ENCODE measurements at places on chromosomes 12 and 14.

GRCh38 chr12:53217051-53217930 lies 10.2 kb upstream of the ITGB7 start:
- no peak for DNase-seq

DNA sequence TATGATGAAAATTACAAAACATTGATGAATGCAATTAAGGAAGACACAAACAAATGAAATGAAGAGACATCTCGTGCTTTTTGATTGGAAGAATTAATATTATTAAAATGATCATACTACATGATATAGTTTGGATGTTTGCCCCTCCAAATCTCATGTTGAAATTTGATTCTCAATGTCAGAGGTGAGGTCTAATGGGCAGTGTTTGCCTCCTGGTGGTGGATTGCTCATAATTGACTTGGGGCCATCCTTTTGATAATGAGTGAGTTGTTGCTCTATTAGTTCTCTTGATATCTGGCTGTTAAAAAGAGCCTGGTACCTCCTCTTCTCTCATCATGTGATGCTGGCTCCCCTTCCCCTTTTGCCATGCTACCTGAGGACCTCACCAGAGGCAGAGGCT lies 56.7 kb downstream of the CD163L1 start:
- no peak for DNase-seq

DNA sequence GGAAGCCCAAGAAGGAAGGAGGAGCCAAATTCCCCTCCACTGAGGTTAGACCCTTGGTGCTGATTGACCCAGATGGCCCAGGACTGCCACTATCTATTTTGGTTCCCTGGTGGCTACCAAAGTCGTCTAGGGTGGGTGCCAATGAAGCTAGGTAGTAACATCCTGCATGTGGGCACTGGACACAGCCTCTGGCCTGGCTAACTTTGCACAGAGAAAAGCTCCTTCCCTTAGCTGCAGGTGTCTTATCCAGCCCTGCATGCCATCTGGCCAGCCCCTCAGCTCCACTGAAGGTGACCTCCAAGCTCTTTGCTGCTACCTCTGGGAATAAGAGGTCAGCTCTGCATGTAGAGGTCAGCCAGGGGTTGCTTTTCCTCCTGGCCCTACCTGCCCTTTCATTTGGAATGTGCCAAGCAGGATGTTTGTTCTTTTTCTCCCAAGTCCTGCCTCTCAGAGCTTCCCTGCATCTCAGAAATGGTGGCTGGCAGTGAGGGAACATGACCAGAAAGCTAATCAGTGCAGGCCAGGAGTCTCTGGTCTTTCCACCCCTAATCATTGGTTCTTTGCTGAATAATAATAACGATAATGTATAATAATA lies 34.0 kb downstream of the JDP2 start:
- DNase-seq = no peak

DNA sequence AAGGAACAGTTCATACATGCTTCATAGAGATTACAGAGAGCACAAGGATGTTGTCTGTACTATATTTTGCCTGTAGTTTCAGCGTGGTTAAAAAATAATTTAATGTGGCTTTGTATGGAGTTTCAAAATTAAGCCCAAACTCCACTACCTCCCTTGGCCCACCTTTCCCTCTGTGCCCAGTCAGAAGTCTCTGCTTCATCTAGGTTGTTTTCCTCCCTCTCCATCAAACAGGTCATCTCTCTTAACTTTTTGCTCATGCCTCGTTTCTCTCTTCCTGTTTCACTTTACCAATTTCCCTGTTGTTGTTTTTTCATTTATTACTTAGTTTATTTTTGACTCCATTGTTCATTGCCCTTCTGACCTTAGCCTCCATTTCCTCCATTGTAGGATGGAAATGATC lies 94.9 kb upstream of the NEDD1 start:
- DNase-seq = no peak

DNA sequence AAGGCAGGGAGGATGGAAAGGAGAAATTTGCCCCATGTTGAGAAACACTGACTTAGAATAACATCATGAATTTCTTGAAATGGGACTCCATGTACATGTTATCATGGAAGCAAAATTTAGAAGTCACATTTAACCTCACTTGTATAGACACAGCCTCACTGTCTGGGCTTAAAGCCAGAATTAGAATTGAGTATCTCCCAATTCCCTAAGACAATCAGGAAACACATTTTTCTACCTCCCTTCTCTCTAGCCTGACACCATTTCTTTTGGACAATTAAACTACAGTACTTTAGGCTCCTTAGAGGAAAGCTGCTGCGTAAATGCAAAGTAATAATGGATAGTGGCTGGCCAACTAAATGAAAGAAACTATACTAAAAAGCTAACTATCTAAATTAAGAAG lies 795.5 kb downstream of the C12orf50 start:
- DNase-seq = no peak

- no peak for DNase-seq
Observed at GRCh38 chr14:22685467-22685866, 41.3 kb upstream of the OR6J1 start.

DNA sequence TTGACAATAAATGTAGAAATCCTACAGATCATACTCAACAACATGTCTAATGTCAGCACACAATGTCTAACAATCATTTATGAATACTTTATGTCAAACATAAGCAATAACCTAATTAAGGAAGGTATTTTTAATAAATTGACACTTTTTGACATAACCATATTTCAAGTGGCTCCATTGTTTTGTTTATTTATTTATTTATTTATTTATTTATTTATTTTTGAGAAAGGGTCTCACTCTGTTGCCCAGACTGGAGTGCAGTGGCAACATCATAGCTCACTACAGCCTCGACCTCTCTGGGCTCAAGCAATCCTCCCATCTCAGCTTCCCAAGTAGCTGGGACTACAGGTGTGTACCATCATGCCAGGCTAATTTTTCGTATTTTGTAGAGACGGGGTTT lies 267.6 kb upstream of the BTG1 start:
- DNase-seq = no peak

DNA sequence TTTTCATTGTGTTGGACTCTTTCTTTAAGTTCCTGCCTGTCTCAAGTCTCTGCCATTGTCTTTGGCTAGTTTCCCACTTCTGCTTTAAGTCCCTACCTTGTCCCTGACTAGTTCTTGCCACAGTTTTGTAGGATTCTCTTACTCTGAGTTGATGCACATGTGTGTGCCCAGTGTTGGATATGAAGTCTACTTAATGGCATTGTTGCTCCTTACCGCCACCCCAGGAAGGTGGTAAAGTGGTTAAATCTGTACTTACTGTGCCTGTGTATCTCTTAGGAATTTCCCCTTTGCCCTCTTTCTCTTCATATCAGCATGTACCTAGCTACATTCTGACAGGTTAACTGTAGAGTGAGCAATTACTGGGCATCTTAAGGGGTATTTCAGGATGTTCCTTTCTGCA lies 227.1 kb downstream of the NUBPL start:
- DNase-seq = no peak

DNA sequence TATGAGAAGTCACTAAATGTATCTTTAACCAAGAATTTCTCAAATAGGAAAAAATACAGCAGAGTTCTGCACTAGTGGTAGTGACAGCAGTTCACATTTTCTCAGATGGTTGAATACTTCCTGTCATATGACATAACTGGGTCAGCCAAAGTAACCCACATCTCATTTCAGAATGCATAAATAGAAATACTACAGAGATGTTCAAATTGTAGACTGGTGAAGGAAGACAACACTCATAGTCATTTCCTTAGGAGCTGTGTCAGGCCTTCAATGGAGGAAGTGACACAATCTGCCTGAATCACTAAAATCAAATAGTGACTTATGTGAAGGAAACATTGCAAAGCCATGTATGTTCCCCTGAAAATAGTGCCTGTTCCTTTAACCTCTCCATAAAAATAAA lies 32.4 kb downstream of the FERMT2 start:
- peak; percentile 32 for DNase-seq

DNA sequence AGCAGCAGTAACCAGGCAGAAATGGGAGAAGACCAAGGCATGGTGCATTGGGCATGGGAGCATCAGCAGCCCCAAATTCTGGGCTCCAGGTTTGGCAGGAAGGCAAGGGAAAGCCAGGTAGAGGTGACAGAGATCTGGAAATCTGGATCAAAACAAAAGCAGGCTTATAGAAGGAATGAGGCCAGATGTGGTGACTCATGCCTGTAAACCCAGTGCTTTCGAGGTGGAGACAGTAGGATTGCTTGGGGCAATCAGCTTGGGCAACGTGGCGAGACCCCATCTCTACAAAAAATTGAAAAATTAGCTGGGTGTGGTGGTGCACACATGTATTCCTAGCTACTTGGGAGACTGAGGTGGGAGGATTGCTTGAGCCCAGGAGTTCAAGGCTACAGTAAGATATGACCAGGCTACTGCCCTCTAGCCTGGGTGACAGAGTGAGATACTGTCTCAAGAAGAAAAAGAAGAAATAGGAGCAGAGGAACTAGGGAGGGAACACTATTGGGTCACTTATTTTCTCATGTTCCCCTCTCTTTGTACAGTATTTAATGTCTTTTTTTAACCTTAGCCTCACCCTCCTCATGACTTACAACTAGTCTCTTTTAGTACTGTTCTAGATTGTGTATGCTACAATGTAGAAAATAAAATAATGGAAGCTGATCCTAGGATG lies 25.1 kb downstream of the SLC4A8 start:
- no peak for DNase-seq

DNA sequence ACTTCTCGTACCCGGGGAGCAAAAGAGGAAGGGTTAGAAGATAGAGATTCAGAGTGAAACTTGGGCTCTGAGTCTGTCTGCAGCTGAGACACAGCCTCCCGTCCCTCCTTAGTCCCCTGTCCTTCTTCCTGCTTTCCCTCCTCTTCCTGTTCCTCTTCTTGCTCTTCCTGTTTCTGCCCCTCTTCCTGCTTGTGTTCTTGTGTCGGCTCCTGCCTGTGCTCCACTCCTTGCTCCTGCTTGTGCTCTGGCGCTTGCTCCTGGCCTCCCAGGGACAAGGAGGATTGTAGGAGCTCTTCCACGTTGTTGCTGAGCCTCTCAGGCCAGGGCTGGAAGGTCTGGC lies 3.0 kb downstream of the ACRBP start:
- no peak for DNase-seq

DNA sequence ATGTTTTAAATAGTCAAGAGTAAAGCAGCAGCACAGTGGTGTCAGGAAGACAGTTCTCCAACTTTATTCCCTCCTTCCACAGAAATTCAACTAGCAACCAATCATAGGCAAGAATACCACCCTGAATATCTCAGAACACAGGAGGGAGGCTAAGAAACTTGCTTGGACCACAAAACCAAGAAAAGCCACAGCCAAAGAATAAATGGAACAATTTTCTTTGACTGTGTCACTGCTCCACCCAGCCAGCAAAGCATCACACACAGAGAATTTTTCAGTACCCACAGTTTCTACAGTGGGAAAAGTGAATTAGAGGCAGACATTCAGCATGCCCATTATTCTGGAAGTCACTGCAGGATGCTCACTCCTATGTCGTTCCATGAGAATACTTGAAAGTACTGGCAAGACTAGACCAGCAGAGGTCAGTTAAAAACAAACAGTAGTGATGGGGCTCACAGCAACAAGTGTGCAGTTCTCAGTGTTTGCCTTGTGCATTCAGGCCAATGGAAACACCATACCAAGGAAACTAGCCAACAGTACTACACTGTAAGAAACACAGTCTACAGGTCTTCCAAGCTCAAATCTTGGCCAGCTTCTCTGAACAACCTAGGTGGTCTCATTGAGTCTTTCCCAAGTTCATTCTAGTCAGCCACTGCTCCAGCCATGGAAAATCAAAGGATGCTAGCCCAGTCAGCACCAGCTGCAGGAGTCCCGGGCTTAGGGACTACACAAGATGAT lies 56.8 kb upstream of the FOXG1 start:
- DNase-seq = no peak

DNA sequence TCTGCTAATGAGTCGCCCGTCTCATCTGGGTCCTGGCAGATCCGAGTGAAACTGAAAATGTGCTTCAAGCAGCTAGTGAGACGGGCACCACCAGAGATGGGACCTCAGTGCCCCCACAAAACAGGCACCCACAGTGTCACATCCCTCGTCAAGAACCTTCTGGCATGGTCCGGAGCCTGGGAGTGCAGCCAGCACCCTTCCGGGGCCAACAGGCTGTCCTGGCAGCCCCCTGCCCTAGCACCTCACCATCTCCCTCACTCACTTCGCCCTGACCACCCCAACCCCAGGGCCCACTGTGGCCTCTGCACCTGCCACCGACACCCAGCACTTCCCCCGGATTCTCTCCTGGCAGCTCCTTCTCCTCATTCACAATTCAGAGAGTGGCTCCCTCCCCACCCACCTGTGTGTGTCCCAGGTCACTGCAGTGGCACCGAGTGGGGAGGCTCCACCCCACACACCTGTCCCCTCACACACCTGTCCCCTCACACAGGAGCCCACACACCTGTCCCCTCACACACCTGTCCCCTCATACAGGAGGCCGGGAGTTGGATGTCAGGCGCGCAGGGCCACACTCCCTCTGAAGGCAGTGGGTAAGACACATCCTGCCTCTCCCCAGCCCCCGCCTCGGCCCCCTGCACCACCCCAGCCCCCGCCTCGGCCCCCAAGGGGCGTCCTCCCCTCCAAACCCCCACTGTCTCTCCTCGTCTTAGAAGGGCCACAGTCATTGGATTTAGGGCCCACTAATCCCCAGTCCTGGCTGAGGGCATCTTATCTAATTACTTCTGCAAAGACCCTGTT lies 7.9 kb downstream of the GALNT9 start:
- DNase-seq = no peak

- no peak for DNase-seq
Observed at GRCh38 chr14:102900631-102901571, 21.6 kb upstream of the AMN start.

- no peak for DNase-seq
Observed at GRCh38 chr14:83847102-83847501, 1682.8 kb upstream of the FLRT2 start.

GRCh38 chr12:14065616-14066015 lies 84.2 kb upstream of the GRIN2B start:
- no peak for DNase-seq

DNA sequence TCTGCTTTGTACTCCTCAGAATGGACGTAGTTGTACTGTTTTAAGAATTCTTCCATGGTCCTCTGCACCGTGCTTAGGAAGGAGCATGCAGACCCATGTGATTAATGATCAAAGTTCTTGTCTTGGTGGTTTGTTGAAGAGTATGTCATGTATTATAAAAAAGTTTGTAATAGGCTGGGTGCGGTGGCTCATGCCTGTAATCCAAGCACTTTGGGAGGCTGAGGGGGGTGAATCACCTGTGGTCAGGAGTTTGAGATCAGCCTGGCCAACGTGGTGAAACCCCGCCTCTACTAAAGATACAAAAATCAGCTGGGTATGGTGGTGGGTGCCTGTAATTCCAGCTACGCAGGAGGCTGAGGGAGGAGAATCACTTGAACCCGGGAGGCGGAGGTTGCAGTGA lies 61.8 kb upstream of the RTL1 start:
- DNase-seq = no peak

- DNase-seq = no peak
Observed at GRCh38 chr14:66072190-66073084, 413.7 kb upstream of the CCDC196 start.

GRCh38 chr12:12592930-12593329 lies 18.7 kb upstream of the CREBL2 start:
- peak; percentile 20 for DNase-seq

DNA sequence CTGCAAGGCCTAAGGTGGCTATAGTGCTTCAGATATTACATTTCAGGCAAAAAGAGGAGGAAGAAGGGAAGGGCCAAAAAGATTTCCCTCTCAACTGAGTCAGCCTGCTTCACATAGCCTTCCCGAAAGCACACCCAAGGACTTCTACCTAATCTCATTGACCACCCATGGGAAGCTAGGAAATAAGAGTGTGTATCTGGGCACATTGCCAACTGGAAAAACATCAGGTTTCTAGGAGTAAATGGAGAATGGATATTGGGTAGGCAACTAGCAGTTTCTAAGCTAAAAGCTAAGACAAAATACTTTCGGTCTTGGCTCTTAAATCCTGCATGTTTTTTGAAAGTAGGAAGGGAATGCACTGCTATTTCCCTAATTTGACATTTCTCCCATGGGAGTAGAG lies 221.7 kb upstream of the GRIP1 start:
- DNase-seq = no peak

Data from RWPE1 (cell line).